ENCODE measurements at places on chromosomes 16 and 17.

DNA sequence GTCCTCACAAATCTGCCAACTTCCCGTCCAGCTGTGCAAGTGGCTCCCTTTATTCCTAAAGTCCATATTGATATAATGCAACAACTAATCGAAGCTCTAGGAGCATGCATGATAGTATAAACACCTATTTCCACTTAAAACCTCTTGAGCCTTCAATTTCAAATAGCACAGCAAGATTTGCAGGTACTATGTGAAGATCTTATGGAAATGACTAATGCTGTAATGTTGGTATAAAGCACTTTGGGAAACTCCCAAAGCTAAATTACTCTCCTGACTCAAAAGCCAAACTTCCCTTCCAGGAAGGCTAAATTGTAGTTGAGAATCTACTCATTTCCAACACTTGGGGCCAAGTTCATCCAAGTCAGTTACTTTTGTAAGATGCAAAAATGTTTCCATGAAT lies 287.6 kb upstream of the CDH11 start:
- DNase-seq: no peak

DNA sequence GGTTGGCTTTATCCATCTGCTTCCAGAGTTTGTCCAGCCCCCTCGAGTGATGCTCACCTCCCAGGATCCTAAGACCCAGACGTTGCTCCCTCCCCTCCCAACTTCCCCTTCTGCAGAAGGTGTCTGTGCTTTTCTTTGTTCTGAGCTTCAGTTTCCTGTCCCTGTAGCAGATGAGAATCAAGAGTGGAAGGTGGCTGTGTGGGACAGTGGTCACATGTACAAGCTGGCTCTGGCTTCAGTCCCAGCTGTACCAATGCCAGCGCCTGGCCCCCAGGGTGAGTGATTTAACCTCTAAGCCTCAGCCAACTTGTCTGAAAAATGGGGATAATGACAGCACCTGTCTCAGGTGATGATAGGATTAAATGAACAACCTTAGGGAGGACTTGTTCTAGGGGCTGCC lies 7.7 kb downstream of the PRR15L start:
- no peak for DNase-seq

GRCh38 chr17:7250695-7251627 lies 573 bp downstream of the CTDNEP1 start:
- DNase-seq: no peak

DNA sequence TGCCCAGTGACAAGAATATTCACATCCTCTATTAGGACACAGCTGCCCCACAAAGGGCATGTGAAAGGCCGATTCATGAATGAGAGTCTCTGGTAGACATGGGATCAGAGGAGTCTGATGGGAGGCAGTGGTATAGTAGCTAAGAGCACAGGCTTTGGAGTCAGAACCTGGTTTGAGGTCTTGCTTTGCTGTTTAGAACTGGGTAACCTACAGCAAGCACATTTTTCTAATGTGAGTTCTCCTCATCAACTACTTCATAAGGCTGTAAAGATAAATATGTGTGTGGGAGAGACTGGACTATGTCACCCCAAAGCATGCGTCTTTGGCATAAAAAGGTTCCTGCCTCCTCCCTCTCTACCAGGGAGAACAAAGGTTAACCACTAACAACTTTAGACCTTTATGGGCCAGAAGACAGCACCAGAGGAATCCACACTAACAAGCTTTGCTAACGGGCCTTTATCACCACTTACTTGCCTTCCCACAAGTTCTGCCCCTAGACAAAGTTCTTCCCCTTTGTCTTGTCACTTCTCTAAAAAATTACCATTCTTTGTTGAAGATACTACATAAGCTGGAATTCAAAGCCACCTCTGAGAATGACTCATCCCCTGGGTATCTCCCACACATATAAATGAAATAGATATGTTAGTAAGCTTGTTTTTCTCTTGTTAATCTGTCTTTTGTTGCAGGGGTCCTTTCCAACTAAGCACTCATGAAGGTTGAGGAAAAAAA lies 21.1 kb downstream of the CDR2 start:
- peak; percentile 33 for DNase-seq

DNA sequence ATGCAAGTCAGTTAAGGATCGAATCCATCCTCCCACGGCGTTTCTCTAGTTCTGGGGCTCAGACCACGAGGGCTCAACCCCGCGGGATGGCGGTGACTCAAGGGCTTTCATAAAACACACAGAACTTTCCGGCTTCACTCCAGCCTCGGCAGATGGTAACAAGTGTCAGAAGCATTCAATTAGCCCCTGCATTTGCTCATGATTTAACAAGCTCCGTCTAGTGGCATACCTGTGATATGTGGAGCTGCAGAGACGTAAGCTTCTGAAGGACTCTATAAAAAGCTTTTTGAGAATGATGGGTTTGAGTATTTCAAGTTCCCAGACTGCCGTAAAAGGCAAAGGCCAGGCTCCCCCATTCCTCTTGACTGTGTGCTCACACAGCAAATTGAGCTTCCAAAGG lies 91.3 kb upstream of the SEC14L1 start:
- no peak for DNase-seq

GRCh38 chr16:49093939-49094338 lies 187.7 kb downstream of the CBLN1 start:
- no peak for DNase-seq

- DNase-seq: no peak
Measured at GRCh38 chr17:31908386-31908785, 6.9 kb upstream of the UTP6 start.

- no peak for DNase-seq
Measured at GRCh38 chr16:85917959-85918358, 19.0 kb downstream of the IRF8 start.
